ENCODE measurements at places on chromosomes 11 and 22.

DNA sequence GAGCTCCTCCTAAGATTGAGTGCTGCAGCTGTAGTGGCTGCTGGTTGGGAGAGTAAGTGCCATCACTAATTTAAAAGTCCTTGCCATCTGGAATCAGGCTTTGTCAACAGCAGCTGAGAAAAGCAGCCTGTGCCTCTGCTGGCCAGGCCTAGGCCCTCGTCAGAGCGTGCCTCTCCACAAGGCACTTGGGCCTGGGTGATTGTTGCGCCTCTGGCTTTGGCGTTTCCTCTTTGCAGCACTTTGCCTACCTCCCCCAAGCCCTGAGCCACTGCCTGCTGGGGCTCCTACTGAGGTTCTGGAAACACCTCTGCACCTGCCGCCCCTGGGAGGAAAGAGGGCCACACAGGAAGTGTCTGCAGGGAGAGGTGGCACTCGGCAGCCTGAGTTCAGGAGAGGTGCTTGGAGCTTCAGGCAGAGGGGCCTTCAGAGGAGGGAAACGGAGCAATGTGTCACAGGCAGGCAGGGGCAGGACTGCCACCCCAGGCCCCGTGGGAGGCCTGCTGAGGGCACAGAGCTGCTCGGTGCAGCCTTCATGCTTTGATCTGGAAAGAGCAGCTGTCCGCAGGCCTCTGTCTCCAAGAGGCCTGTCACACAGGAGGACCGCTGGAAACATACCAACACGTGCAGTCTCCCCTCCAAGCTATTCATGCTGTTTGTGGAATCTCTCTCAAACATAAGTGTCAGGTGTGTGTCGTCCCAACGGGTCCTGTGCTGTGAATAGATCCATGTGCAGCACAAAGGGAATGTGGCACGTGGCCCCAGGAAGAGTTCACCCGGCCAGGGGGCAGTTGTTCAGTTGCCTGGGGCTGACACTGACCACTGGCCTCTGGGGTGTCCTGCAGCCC, 61.5 kb upstream of the EMID1 start:
- DNase-seq: no peak

- no peak for DNase-seq
Observed at GRCh38 chr11:13324141-13324540, 46.6 kb downstream of the BMAL1 start.

GRCh38 chr22:40055143-40055883, 60.6 kb downstream of the FAM83F start:
- DNase-seq: no peak

DNA sequence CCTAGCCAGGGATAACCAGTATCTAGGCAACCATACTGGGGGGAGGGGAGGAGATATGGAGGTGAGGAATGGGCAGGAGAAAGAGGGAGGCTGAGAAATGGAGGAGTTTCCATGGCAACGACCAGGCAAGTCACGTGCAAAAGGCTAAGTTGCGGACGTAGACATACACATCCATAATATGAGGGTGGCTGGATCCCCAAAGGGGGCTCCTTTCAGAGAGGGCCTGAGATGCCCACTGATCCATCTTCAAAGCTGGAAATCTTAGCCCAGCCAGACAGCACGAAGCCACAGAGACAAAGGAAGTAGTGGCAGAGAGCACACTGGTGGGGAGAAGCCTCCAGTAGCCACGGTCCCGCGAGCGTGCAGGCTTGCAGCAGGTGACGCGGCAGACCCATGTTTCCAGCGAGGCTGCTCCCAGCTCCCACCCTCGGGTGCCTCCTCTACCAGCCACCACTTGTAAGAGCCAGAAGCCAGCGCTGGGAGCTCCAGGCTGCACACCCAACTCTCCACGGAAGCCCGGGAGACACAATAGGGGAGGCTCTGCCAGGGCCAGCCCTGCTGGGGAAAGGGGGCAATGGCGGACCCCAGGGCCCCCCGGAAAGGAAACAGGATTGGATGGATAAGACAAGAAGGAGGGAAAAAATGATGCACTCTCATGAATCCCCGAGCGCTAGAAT, 938 bp downstream of the FXYD6 start:
- DNase-seq: no peak

DNA sequence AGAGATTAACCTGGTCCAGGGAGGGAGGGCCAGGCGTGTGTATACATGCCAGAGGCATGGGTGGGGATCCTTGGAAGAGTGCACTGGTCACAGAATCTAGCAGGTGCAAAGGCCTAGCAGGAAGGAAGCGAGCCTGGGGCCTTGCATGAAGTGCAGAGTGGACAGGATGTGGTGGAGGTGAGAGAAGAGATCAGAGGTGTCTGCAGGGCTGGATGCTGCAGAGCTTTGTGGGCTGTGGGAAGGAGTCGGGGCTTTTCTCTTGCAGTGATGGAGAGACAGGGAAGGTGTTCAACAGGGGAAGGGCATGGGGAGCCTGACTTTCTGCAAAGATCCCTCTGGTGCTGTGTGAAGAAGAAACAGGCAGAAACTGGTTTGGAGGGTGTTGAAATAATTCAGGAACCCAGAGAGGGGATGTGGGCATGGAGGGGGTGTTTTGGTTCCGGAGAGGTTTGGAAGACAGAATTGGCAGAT, 2.5 kb upstream of the TPST2 start:
- peak; percentile 8 for DNase-seq

- DNase-seq: no peak
Observed at GRCh38 chr11:97332271-97332670, 942.5 kb downstream of the JRKL start.

- DNase-seq: no peak
Observed at GRCh38 chr22:40976866-40977700, 25.9 kb downstream of the RBX1 start.

DNA sequence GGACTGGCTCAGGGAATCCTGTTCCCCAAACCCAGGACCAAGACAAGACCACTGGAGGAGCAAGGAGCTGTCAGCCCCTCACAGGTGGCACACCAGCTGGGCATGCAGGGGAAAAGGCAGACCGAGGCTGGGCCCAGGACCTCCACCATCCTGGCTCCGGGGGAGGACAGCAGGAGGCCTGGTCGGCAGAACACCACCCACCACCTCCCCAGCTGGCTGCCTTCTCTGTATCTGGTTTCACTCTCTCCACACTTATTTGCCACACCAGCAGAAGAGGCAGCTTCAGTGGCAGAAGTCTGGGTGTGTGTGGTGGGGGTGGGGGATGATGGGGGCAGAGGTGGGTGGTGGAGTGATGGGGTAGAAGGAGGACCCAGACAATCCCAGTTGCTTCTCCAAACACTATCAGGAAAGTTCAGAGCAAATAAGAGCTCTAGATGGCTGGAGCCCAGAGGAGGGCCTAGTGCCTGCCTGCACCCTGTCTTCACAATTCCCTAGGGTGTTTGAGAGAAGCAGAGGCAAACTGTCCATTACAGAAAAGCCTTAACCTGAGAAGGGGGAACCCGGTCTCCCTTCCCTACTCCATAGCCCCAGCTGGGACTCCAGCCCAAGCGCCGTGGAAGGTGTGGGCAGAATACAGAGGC, 51.9 kb upstream of the CDON start:
- no peak for DNase-seq

- DNase-seq: no peak
Observed at GRCh38 chr22:19843107-19843856, 11.4 kb downstream of the GNB1L start.

DNA sequence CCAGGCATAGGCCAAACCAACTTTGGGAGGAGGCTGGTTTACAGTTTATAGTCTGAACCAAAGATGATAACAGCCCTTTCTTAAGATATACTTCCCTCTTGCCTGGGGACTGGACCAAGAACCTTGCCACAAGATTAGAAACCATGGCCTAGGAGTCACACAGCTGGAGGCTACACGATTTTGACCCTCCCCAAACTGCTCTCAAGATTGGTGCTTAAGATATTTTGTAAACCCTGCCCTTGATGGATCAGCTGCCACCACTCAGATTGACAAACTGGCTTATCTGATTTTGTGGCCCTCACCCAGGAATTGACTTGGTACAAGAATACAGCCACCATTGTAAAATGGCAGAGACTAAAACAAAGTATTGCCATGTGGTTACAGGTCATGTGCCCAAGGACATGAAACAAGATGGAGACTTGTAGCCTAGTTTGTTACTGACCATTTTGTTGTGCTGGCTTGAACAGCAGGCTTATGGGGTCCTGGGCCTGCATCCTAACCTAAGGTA, 17.4 kb upstream of the EI24 start:
- no peak for DNase-seq

DNA sequence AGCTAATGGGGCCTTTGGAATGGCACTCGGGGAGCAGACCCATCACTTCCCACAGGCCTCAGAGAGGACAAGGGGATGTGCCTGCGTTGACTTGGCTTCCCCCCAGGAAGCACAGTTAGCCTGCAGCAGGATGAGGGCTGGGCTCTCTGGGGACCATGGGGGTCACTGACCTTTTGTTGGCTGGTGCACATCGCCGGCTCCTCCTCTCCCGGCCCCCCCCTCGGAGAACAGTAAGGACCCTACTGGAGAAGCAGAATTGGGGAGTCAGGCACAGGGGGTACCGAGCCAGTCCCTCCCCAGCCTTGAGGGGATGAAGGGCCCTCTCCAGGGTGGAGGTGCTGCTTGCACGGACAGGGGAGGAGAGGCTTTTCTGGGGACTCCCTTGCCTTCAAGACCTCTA, 32.8 kb downstream of the NRXN2 start:
- no peak for DNase-seq

DNA sequence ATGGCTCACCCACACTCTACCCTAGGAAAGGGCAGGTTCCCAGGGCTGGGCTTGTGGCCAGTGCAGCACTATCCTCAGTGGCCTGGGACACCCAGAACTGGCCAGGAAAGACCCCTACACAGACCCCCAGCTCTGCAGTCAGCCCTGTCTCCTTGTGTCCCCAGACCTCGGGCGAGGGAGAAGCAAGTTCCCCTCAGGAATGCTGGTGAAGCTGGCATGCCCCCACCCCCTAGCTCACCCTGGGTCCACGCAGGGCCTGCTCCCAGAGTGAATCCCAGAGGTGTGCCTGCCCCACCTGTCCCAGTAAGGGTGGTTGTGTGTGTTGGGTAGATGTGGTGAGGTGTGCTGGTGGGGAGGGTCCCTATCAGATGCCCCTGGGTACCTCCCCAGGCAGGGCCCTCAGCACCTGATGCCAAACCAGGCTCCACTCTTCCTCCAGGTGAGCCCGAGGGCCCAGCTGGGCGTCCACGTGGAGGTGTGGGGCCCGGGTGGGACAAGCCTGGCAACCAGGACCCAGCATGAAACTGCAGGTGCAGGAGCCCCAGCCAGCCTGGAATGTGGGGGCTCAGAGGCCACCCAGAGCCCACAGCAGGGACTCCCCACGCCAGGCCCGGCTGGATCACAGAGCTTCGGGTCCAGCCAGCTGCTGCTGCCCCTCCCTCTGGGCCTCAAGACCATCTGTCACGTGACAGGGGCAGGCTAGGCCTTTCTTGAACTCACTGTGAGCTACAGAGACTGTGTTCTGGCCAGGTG, 48.4 kb upstream of the KCNQ1OT1 start:
- peak; percentile 8 for DNase-seq

- DNase-seq: no peak
Observed at GRCh38 chr11:11961399-11962028, 46.9 kb downstream of the DKK3 start.

GRCh38 chr11:1220941-1221721, 1.7 kb upstream of the MUC5B start:
- DNase-seq: no peak

DNA sequence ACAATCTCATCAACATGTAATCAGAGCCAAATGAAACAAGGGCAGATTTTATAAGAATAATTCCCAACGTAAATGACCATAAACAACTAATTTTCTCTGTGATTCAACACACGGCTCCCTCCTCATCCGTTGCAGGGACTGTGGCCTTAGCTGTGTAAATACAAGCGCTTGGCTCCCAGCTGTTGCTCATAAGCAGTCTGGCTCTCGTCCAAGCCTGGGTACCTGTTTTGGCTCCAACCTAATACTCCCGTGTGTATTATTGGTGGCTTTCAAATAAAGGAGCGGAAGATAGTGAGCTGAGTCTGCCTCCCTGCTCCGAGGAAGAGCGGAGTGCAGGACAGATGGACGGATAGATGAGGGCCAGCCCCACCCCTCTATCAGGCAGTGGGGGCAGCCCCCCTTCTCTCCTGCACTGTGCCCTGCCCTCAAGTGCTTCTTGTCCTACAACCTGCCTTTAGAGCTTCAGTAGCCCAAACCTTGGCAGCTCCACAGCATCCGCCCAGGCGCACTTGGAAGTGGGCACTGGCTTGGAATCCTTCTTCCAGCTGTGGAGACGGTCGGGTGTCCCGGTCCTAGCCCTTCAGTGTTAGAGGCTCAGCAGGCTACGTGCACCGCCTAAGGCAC, 670.9 kb downstream of the BRD1 start:
- no peak for DNase-seq

- DNase-seq: peak; percentile 67
Observed at GRCh38 chr11:64844330-64845128, at the start of gene CDC42BPG. CDC42BPG (minus strand) TSS chr11:64844653; CDS start chr11:64844569, 84 bp downstream.

DNA sequence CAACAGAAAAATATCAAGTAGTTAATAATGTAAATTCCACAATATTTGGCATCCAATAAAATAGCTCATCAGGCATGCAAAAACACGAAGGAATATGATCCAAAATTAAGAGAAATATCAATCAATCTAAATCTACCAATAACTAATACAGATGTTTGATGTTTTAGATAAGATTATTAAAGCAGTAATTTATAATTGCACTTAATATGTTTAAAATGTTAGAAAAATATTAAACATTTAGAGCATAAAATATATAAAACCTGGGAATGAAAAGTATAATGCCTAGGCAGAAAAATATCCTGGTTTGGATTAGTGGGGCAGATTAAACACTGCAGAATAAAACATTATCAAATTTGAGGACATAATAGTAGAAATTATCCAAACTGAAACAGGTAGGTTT, 879.9 kb downstream of the FAM181B start:
- DNase-seq: no peak

DNA sequence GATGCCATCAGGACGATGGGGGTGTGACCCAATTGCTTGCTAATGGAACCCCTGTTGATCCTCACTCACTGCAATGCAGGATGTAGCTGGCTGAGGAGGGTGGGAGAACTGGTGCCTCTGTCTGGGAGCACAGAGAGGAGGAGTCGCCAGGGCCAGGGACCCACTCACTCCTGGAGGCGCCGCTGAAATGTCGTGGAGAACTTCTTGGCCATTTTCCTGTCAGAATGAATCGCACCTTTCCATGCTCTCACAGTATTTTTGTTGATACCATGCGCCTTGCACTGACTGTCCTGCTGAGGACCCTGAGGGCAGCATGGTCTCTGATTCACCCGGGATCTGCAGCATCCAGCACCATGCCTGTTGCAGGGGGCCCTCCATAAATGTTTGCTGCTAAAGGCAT, 211.4 kb downstream of the DSCAML1 start:
- no peak for DNase-seq

DNA sequence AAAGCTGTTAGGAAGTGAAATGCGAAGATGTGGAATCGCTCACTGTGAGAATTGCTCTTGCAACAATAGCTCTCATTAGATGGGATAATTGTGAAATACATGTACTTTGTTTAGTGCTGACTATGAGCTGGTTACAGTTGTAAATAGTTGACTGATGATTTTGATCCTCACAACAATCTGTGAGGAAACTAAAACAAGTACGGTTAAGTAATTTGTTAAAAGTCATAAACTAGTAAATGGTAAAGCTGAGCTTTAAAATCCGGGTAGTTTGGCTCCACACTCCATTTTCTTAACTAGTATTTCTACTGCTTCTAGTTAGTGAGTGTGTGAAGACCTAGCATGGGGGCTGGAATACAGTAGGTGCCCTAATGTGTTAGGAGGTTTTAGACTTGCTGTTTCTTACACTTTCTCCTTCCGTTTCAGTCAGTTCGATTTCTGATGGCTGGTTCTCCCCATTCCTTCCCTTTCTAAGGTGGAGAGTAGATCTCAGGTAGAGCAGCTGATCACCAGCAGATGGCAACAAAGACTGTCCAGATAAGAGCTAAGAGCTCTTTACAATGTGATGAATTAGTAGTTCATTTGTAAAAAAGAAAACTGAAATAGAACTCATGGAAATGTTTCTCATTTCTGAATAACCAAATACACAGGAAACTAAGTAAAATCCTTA, 16.3 kb upstream of the CYP2R1 start:
- DNase-seq: no peak
